ENCODE measurements at places on chromosomes 16 and 17.
A peak's percentile ranks its signal among the peaks of the same experiment; 100 is the strongest.

- DNase-seq = peak; percentile 55
These were observed 32.1 kb downstream of the HELZ start for GRCh38 chr17:67212714-67213417.

DNA sequence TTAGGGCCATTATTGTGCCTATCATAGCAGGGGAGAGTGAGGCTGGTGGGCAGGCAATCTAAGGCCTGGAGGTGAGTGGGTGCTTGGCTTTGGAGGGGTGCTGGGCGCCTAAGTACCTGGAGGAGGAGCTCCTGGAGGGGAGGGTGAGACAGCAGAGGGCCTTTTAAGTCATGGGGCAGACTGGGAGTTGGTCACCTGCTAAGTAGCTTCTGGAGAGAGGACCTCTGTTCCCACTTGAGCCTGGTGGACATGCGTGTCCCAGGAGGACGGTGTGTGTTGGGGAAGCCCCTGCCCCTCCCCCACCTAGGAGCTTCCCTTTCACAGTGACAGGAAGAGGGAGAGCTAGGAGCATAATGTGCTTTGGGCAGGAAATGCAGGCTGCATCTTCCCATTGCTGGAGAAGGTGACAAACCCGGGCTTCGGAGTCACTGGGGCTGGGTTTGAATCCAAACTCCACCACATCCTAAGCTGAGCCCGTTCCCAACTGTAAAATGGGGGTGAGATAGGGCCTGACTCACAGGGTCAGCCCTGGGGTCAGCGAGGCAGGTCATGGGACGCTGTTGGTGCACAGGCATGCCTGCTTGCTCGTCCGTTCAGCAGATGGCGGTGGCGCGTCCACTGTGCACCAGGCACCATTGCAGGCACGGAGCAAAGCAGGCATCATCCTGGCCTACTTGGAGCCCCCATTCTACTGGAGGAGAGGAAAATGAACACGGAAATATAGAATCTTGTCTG lies 37.9 kb downstream of the CMIP start:
- DNase-seq = no peak

GRCh38 chr17:57962279-57963148 lies 7.3 kb upstream of the CUEDC1 start:
- peak; percentile 40 for DNase-seq

GRCh38 chr17:82638183-82638773 lies 10.0 kb downstream of the WDR45B start:
- DNase-seq = no peak

DNA sequence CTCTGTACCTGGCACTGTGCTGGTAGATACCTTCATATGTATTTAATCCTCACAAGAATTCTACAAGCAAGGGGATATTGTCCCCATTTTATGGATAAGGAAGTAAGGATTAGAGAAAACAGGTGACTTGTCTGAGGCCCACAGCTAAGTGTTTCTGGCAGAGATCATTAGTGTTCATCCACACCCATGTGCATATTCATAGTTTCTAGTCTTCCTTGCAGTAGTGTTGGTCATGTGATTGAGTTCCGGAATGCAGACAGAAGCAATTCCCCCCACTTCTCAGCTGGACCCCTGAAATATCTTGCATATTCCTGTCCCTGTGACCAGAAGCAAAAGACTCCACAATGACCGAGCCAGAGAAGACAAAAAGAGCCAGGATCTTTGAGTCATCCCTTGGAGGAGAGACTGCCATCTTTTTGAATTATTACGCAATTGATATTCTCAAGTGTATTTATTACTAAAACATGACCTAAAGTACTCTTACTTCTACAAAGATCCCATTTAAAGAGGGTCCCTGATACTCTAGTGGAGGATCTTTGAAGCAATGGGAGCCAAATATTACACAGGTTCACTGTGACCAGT lies 43.4 kb downstream of the SOX9 start:
- DNase-seq = no peak

DNA sequence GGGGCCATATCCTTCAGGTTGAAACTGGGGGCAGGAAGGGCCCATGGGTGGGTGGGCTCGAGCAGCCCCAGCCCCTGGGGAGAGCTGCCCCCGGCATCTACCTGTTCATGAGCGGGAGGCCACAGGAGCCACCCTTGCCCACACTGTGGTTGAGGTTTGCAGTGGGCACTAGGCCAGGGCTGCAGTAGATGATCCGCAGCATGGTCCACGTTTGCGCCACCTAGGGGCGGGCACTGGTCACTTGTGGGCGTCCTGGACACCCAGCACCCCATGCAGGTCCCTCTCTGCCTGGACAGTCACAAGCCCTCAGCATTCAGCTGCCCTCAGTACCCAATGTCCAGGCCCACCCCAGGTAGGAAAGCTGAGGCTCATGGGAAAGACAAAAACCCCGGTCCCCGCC lies 1.8 kb upstream of the JMJD8 start:
- DNase-seq = peak; percentile 38

DNA sequence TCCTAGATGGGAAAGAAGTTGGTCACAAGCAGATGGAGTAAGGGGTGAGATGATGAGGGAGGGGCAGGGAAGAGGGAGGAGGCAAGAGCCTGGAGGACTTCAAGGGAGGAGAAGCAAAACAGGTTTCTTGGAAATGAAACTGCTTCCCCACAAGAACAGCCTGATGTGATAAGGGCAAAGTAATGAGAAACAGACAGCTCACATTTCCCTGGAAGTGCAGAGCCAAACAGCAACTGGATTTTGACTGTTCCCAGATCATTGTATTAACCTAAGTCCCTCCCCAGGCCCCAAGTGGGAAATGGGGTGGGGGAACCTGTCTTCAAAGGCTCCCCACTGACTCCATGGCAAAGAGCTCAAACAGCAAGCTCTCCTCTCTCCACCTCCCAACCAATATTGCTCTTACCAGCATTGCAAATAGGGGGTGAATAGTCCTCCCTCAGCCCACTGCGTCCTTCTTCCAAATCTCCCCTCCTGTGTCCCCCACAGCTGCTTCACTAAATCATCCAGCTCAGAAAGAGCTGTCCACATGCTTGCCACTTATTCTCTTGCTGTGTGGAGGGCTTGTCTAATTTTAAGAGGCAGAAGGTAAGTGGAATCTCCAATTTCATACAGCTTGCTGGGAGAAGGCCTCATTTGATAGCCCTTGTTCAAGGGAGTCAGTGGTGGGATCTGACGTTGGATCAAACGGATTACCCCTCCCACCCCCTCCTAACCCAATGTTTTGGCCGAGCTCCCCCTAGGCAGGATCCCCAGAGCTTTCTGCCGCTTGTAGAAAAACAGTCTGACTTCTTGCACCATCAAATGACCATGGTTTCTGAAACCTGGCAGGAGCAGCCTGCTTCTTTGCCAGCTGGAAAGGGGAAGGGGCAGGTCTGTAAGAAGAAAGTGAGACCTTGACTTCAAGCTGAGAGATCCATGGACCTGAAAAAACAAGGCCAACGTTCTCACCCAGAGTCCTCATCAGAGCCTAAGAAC lies 56.3 kb upstream of the SMIM36 start:
- no peak for DNase-seq

DNA sequence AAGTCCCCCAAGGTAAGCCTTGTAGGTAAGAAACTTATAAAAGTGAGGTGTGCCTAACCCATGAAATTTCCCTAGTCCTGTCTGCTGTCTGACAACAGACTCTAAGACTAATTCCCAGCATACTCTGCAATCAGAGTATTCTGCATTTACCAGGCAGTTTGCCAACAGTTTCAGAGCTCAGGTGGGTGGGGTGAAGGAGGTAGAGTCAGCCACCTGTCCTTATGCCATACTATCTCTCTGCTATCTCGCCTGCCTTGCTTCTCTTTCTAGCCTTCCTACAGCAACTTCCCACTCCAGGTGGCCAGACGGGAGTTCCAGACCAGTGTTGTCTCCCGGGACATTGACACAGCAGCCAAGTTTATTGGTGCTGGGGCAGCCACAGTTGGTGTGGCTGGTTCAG lies 2.3 kb downstream of the ATP5MC1 start:
- DNase-seq = no peak

GRCh38 chr16:86517652-86518258 lies 7.4 kb downstream of the FOXF1 start:
- DNase-seq = peak; percentile 56

GRCh38 chr16:53922807-53923571 lies 219.0 kb downstream of the FTO start:
- no peak for DNase-seq

- DNase-seq = peak; percentile 40
These were observed 319.8 kb downstream of the SEC14L1 start for GRCh38 chr17:77460514-77461046.

DNA sequence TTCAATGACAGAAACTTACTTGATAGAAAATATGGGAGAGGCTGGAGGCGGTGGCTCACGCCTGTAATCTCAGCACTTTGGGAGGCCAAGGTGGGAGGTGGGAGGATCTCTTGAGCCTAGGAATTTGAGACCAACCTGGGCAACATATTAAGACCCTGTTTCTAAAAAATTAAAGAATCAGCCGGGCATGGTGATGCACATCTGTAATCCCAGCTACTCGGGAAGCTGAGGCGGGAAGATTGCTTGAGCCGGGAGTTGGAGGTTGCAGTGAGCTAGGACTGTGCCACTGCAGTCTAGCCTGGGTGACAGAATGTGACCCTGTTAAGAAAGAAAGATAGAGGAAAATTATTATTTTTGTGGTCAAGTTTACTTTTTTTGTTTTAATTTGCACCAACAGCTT lies 2.1 kb upstream of the NLK start:
- DNase-seq = no peak

GRCh38 chr17:49520386-49521087 lies 25.4 kb downstream of the NGFR start:
- DNase-seq = no peak

DNA sequence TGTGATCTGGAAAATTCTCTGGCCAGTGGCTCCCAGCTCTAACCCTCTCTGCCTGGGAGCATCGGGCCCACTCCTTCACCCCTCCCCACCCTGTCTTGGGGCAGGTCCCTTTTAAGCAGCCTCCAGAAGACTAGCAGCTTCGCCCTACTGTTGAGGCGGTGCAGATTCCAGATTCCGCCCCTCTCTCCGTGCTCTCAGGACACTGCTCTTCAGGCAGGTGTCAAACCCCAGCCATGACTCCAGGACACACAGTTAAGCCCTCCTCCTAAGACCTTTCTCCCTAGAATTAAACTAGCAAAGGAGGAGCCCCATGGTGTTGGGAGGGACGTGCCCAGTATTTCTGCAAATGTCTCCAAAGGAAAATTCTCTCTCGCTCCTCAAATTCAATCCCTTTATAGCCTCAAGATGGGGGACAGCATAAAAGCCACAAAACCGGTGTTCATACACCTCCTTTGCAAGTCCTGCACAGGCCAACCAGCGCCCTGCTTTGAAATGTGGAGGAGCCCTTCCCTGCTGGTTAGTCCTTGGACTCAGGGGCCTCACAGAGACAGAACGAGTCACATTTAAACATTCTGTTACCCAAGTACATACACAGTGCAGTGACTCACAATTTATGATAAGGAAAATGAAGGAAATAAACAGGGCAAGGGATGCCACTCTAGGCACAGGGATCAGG lies 7.2 kb downstream of the LPO start:
- no peak for DNase-seq

DNA sequence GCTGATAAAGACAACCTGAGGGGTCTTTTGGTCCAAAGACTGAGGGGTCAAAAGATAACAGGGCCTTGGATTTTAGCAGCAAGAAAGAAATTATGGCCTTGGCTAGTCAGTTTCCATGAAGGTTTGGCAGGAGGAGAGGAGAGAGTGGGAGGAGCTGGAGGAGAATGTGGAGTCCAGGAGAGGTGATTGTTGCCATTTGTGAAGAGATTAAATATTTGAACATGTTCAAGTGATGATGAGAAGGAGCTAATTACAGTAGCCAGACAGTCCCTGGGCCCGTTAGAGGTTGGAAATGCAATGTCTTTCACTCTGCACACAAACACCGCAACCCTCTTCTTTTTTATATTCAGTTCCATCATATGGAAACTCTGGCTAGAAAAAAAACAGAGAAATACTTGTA lies 68.6 kb downstream of the TNRC6C start:
- DNase-seq = no peak

GRCh38 chr16:66754211-66754610 lies 2.8 kb upstream of the DYNC1LI2 start:
- no peak for DNase-seq
